Activated CD8-positive, alpha-beta memory T cell treated with anti-CD3 and anti-CD28 coated beads for 4 hours (primary cell): ENCODE measurements at places on chromosomes 3 and 15.
A peak's percentile ranks its signal among the peaks of the same experiment; 100 is the strongest.

- no peak for DNase-seq
Measured at GRCh38 chr3:55484801-55485791, 2.0 kb downstream of the WNT5A start.

GRCh38 chr3:195549931-195550519, 6.9 kb upstream of the PPP1R2 start:
- peak; percentile 69 for DNase-seq

- no peak for DNase-seq
Measured at GRCh38 chr3:71415681-71416122, 167.8 kb downstream of the FOXP1 start.

GRCh38 chr3:135994708-135995337, 29.3 kb downstream of the PPP2R3A start:
- DNase-seq: no peak

GRCh38 chr3:107329088-107329487, 48.2 kb upstream of the CCDC54 start:
- DNase-seq: no peak

GRCh38 chr15:42798802-42799201, 61.9 kb upstream of the CDAN1 start:
- DNase-seq: no peak

- no peak for DNase-seq
Measured at GRCh38 chr3:22263042-22263441, 512.0 kb upstream of the ZNF385D start.

- peak; percentile 33 for DNase-seq
Measured at GRCh38 chr3:122794779-122795673, at the start of gene SLC49A4. Gene SLC49A4 (plus strand): TSS chr3:122795069. CDS start chr3:122795193, 124 bp downstream.

DNA sequence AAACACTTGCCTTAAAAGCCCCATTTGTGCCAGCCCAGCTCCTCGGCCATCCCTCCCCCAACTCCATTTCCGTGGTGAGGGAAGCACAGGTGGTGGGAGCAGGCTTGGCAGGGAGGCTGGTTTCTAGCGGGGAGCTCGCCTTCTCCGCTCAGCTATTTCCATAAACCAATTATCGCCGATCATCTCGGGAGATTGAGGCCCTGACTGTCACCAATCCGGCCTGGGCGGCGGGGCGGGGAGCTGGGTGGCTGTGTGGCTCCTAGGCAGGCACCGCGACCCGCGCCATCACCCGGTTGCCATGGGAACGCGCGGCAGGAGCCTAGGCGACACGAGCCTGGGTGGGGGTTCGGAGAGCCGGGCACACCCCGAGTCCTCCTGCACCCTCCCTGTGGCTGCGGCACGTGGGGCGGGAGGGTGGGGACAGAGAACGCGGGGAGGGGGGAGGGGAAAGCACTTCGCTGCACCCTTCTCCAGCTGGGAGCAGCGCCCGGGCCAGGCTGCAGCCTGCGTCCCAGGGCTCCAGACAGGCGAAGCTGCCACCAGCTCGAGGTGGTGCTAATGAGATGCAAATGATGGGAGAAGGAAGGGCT, 9.3 kb downstream of the CCDC33 start:
- no peak for DNase-seq

DNA sequence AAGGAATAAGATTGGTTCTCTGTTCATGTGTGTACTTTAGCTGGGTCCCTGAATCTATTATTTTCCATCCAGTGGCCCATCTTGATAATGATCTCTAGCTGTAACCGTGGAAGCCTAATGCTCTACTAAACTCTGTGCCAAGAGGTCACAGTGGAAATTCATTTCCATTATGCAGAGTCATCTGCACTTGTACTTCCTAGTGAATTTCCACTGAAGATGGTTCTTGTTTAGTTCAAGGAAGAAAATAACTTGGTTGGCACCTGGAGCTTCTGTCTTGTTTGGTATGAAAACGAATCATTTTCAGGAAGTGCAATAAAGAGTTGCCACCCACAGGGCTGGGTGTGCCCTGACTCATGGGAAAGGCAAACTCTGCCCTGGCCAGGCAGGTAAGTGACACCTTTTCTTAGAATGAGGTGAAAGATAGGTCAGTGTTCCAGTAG, 10.3 kb downstream of the LPP start:
- DNase-seq: no peak

- DNase-seq: no peak
Measured at GRCh38 chr3:73622091-73622805, 2.5 kb downstream of the PDZRN3 start.

- DNase-seq: no peak
Measured at GRCh38 chr15:80180986-80181385, 28.2 kb downstream of the FAH start.

DNA sequence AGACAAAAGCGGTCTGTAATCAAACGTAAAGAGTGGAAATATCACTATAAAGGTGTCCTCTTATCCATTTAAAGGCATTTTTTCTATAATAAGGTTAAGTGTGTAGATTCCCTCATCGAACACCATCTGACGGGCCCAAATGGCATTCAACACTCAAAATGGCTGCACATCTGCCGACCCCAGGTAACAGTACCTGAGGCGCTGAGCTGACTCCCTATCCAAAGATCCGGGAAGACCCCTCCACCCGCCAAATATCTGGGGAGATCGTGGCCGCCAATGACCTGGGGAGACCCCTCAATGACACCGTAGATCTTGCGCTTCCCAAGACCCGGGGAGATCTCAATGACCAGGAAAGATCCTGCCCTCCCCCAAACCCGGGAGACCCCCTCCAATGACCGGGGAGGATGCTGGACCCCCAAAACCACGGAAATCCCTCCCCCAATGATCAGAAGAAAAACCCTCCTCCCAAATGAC, 476 bp downstream of the IP6K2 start:
- DNase-seq: no peak

- DNase-seq: no peak
Measured at GRCh38 chr3:178518660-178519396, 17.4 kb upstream of the KCNMB2 start.

- DNase-seq: no peak
Measured at GRCh38 chr15:48965972-48966371, 2.3 kb upstream of the SHC4 start.

- no peak for DNase-seq
Measured at GRCh38 chr15:44385344-44385942, 42.0 kb upstream of the CTDSPL2 start.

DNA sequence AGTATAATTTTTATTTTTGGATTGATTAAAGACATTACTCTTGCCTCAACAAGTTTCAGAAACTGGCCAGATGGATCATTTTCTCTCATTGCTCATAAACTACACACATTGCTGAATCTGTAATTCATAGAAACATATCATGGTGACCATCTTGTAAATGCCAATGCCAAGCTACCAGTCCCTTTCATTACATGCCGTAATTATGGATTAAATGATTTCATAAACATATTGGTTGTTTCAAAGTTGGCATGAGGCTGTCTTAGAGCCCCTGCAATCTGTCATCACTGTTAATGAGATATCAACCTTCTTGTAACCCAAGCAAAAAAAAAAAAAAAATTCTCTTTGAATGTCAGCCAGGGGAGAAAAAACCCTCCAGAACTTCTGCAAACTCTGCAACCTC, 112.2 kb downstream of the DCLK3 start:
- no peak for DNase-seq

- no peak for DNase-seq
Measured at GRCh38 chr15:91465696-91466095, 365.6 kb downstream of the SV2B start.

DNA sequence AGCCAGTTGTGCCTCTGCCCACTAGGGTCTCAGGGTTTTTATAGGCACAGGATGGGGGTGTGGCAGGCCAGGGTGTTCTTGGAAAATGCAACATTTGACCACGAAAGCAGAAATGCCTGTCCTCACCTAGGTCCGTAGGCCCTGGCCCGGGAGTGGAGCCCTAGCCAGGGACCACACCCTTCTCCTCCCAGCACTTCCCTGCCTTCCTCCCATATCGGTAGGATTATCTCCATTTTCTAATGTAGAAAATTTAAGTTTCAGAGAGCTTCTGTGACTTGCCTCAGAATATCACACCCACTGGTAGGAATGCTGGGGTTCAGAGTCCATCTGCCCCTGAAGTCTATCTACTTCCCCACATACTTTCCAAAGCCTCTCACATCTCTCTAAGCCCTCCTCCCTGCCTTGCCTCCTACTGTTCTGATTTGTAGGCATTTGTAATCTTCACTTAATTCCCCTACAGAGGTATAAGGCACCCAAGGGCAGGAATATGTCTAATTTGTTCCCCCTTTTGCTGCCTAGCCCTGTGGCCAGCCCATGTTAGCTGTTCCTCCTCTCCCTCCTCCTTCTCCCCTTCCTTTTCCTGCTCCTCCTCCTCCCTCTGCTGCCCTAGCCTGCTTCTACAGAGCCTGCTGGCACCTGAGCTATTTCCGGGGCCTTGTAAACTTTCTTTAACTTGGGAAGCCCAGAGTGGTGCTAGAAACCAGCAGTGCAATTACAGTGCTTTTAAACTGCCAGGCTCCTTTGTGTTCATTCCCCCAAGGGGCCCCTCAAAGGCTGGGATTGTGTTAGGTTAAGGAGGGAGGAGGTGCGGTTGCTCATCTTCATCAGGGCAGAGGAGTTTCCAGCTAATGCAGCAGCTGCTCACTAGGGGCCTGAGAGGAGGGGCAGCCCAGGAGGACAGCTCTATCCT, 71.1 kb downstream of the MRPL46 start:
- DNase-seq: no peak

DNA sequence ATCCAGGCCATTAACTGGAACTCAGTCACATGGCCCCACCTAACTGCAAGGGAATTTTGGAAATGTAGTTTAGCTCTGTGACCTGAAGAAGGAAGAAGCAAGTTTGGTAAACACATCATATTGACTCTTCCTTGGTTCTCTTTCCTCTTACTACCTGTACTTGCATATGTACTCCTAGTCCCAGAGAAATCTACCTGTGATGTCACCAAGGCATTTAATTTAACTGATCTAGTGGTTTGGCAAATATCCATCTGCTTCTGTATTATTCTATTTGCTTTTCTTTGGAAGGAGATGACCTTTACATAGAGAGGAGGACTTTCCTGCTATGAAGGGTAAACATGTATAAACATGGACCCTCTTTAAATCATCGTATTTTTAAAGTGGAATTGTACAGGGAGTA, 150.8 kb downstream of the TMEM108 start:
- no peak for DNase-seq

DNA sequence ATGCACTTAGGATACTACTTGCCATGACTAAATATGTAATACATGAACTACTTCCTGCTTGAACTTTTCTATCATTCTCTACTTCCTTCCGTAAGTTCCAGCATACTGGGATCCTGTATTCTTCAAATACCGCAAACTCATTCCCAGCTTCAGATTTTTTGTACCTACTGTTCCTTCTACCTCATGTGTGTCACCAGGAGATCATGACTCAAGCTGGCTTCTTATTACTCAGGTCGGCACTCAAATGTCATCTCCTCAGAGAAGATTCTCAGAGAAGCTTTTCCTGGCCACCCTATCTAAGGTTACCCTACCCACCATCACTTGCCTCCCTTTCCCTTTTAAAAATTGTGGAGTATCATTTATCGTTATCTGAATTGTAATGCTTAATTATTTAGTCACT, 66.7 kb downstream of the RFX7 start:
- DNase-seq: no peak
